ENCODE measurements at places on chromosomes 6 and 20.
A peak's percentile ranks its signal among the peaks of the same experiment; 100 is the strongest.

GRCh38 chr20:47677635-47678453 lies 107.4 kb downstream of the SULF2 start:
- peak; percentile 69 for DNase-seq

DNA sequence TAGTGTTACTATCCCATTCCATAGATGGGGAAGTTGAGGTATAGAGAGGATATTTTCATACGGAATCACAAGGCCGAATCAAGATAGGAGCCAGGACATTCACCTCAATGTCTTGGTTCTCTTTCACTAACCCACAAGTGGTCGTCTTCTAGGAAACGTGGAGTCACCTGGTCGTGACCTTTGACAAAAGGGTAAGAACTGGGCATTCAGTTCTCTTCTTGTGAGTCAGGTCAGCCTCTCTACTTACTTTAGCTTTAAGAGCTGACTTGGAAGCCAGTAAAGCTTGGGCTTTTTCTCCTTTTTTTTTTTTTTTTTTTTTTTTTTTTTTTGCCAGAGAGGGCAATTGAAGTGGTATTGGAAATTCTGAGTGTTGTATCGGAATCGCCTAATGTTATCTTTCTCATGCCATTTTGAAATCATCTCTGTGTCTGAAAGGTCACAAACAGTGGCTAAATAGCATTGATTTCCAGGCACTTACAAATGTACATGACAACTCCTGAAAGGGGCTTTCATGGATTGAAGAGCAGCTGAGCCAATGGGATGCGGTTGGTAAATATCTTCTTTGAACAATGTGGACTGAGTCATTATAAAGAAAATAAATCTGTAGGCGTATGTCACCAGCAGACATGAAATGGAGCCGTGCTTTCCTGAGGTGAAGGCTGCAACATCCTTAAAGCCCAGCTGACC lies 356.9 kb downstream of the KIF16B start:
- DNase-seq, result no peak

DNA sequence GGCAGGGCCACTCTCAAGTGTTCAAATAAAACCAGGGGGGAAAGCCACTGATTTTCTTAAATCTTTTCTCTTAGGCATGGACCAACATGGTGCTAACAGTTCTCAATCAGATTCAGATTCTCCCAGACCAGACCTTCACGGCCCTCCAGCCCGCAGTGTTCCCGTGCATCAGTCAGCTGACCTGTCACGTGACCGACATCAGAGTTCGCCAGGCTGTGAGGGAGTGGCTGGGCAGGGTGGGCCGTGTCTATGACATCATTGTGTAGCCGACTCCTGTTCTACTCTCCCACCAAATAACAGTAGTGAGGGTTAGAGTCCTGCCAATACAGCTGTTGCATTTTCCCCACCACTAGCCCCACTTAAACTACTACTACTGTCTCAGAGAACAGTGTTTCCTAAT lies 41.5 kb upstream of the SMIM28 start:
- DNase-seq, result peak; percentile 41

DNA sequence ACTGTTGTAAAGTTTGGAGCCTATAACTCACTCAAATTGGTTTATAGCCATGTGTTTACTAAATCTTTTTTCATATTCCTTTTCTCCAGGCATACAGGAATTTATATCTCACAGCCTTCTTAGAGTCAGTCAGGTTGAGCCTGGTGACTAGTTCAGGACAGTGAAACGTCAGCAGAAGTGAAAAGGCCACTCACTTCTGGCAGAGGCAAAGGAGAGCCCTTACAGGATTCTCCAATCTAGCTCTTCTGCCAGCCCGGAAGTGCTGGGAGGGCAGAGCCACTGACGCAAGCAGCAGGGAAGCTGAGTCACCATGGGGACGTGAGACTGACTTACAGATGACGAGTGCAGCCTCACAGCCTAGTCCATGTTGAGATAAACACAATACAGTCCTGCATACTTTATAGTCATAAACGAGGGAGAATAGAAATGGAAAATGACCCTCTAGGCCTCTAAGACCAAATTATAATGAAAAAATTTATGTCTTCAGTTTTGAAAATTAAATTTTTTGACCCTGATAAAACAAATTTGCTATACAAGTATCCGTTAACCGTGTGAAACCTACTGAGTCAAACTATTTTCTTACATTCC lies 1.3 kb downstream of the PXT1 start:
- peak; percentile 94 for DNase-seq

DNA sequence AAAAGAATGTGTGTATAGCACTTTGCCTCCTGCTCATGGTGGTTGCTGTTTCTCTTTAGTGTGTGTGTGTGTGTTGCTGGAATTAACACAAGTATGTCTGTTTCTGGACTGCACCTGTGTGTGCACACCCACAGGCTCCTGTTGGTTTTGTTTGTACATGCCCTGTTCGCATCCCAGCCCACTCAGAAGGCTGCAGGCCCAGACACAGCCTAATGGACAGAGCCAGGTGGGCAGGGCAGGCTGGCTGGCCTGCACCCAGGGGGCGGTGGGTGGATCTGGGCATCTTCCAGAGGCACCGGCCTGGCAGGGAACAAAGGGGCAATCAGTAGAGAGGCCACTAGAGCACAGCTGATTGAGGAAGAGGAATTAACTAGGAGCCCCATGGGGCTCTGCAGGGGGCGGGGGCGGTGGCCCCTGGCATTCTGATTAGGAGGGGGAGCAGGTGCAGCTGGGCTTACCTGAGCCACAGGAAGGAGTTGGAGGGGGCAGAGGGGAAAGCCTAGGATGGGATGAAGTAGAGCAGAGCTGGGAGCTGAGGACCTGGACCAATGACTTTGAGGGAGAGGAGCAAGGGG lies 21.9 kb downstream of the CD40 start:
- DNase-seq, result no peak

- DNase-seq, result peak; percentile 68
Measured at GRCh38 chr6:84033523-84034451, at the start of gene MRAP2. MRAP2 (plus strand) TSS chr6:84033772; CDS start chr6:84055319, 21,547 bp downstream.

DNA sequence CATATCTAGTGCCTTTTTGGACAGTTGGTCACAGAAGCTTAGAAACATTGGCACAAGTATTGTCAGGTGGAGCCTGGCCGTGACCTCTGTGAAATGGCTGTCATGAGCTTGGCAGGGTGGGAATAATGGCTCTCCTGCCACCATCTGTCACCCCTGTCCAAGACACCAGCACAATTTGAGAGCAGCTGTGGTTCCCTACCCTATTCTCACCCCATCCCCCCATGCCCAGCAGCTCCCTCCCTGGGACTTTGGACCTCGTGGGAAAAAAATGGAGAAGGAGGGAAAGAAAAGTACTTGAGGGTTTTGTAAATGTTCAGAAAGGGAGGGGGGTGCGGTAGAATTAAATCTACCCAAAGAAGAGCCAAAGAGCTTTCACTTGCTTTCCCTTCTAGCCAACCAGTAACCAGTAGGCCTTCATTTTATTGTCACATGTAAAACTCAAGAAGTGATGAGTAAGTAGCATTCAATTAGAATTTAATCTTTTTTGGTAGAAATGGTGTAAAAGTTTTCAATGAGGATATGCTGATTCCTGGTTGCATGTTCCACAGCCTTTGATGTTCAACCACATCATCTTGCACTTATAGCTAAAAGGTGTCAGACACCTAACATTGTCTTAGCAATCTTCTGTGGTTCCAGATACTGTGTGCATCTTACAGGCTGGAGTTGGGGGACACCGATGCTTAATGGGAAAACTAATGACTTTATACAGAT lies 263.5 kb upstream of the TAB2 start:
- DNase-seq, result no peak

GRCh38 chr6:33198159-33198852 lies 2.2 kb downstream of the RXRB start:
- DNase-seq, result no peak

- DNase-seq, result no peak
Measured at GRCh38 chr6:81768150-81768942, 15.9 kb upstream of the TENT5A start.

DNA sequence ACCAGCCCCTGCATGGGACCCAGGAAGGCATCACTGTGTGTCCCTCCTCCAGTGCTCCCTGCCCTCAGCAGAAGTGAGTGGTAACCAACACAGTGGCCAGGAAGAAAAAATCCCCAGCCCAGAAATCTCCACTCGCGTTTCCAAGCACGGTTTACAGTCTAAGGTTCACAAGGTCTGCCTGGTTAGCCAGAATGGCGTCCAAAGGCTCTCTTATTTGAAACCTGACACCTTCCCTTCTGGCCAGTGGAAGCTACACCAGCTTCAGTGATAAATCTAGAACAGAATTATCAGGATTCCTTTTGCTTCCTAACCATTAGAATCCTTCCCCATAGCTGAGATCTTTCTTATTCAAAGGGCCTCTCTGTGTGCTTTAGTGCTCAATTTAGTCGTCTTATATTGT lies 9.2 kb downstream of the LY86 start:
- DNase-seq, result no peak

GRCh38 chr6:52718550-52718949 lies 44.7 kb downstream of the GSTA2 start:
- DNase-seq, result no peak

DNA sequence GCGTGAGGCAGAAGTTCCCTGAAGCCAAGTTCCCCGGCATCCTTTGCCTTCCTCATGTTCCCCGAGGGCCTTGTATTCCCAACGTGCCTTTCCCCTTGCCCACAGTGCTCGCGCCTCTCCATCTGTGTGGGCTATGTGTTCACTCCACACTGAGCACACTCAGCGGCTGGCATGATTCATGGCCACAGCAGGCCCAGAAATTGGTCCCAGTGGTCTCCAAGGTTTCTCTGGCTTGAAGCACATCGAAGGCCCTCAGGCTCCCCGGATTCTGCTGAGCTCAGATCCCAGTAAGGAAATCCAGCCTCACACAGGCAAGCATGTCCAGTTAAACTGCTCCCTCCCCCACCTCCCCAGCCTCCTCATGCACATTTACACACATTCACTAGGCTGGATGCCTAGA lies 123.6 kb downstream of the ISM1 start:
- no peak for DNase-seq

DNA sequence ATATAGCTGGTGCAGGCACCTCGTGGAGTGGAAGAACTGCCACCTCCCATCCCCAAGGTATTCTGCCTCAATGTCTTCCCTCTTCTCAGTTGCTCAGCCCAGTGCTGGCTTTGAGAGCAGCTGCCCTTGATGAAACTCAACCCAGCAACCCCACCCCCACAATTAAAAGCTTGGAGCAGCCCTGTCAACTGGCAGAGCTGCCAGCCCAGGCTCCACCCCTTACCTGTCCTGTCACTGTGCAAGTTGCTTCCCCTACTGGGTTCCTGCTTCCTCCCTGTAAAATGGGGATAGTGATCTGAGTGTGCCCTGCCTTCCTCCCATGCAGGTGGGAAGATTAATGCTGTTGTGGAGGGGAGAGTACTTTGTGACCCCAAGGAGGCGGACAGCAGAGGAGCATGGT lies 4.5 kb downstream of the TMEM63B start:
- no peak for DNase-seq

DNA sequence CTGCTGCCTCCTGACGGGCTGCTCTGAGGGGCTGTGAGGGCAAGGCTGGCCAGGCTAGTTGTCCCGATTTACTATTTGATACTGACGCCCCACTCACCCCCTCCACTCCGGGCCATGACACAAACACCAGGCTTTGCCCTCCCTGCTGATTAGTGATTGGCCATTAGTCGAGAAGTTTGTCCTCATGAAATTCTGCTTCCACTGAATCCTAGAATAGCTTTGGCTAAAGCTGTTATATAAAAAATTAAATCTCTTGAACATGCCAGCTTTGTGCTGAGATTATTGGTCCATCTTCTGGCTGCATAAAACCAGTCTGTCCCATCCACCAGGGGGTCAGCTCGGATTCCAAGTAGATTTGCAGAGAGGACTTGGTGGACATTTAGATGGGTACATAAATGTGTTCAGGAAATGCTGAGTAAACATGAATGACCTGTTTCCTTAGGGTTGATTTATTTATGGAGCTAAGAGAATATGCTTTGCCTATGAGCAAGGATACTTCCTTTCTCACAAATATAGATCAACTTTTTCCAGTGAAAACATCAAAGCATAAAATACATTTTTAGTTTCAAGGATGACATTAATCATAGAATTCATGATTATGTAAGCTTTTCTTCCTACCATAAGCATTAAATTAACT lies at the start of gene GABRR2:
GABRR2 (minus strand) TSS at position 51 of the 637 bp plus-strand sequence. CDS start 134 bp downstream, outside the sequence.
- no peak for DNase-seq

- DNase-seq, result no peak
Measured at GRCh38 chr20:22617160-22617559, 32.8 kb upstream of the FOXA2 start.

- DNase-seq, result peak; percentile 56
Measured at GRCh38 chr6:105136431-105137350, 43.1 kb downstream of the POPDC3 start.

DNA sequence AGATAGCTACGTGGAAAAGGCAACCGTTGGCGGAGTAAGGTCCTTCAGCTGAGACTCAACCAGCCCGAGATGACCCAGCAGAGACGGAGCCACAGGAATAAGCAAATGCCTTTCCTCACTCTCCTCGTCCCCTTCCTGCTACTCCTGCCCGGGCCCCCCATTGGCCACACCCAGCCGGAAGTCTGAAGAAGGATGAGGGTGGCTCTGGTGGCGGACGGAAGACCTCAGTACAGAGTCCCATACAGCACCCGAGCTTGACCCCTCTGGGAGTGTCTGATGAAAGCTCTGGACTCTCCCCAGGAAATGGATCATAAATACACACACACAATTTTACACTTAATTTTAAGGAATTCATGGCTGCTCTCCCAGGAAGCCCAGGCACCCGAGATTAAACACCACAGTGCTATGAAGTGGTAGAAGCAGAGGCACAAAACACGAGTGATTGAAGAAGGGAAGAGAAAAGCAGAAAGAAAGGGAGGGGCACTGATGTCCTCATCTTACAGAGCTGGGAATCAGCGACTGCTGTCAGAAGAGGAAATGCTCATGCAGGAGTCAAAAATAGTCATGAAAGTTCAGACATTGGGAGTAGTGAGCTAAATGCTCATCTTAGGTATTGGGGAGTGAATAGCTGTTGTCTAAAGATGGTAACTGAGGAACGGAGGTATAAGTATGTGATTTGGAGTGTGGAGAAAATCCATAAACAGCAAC lies 125.6 kb downstream of the BANF2 start:
- no peak for DNase-seq
